ENCODE measurements at places on chromosomes 11 and 22.

- no peak for DNase-seq
Measured at GRCh38 chr11:130330101-130330684, 15.5 kb upstream of the ZBTB44 start.

DNA sequence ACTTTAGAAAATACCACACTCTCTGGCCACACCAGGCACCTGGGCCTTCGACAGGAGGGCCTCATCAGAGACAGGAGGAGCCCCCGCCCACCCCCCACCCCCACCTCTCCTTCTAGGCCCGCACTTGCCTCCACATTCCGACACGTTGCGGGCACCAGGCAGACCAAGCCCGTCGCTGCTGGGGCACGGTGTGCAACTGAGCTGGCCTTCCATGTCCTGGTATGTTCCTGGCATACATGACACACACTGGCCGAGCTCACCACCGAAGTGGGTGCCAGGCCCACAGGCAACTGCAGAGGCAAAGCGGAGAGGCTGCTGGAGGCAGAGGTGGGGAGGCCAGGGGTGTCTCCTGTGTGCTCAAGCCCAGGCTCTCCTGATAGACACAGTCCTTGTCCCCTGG is 27.0 kb upstream of the TTLL12 start:
- DNase-seq, result no peak

DNA sequence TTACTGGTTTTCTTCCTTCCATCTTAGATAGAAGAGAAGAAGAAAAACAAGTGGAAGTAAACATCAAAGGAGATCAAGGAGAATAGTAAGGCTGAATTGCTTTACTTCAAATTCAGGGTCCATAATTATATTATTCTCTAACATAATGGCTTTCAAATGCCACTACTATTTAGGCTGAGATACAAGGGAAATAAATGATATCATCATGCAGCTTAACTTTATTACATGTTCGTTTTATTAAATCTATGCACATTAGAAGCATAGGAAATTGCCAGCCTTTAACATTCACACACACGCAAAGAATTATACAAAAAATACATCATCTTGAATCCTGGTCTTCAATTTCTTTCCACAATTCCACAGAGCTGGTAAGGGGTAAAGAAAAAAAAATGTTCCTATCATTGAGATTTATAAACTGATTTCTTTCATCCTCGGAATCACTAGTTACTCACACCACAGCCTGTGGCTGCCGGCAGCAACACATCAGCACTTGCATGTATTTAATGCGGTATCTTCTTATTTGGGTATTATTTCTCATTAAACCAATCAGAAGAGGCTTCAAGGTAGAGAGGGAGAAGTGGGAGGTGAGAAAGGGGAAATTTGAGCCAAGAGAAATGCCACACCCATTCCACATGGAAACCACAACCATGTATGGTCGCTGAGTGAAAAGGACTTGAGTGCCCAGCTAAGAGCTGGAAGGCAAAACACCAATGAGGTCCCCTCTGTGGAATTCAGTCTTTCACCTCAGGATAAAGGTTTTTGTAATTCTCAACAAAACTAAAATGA is 26.3 kb downstream of the SYTL2 start:
- DNase-seq, result no peak

- DNase-seq, result no peak
Measured at GRCh38 chr11:134642206-134642605, 230.2 kb upstream of the B3GAT1 start.

DNA sequence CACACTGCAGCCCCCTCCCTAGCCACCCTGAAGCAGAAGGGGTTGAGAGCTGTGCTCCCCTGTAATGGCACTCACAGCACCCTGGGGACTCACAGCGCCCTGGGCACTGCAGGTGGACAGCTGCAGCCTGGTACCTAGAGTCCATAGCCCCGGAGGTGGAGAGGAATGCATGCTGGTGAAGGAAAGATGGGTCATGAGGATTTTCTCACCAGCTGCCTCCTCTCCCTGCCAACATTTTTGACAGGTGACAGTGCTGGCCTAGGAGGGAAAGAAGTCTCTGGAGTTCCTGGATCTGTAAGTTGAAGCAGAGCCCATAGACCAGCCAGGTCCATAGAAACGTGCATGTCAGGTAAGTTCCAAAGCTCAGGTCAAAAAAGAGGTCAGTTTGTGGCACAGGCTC is 330.5 kb downstream of the TENM4 start:
- DNase-seq, result no peak

DNA sequence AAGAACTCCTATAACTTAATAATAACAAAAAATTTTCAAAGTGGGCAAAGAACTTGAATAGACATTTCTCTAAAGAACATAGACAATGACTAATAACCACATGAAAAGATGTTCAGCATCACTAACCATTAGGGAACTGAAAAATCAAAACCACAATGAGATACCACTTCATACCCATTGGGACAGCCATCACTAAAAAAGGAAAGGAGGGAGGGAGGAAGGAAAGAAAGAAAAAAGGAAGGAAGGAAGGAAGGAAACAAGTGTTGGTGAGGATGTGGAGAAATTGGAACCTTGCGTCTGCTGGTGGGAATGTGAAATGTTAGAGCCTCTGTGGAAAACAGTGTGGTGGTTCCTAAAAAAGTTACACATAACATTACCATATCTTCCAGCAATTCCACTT is 55.8 kb downstream of the MS4A13 start:
- peak; percentile 61 for DNase-seq

DNA sequence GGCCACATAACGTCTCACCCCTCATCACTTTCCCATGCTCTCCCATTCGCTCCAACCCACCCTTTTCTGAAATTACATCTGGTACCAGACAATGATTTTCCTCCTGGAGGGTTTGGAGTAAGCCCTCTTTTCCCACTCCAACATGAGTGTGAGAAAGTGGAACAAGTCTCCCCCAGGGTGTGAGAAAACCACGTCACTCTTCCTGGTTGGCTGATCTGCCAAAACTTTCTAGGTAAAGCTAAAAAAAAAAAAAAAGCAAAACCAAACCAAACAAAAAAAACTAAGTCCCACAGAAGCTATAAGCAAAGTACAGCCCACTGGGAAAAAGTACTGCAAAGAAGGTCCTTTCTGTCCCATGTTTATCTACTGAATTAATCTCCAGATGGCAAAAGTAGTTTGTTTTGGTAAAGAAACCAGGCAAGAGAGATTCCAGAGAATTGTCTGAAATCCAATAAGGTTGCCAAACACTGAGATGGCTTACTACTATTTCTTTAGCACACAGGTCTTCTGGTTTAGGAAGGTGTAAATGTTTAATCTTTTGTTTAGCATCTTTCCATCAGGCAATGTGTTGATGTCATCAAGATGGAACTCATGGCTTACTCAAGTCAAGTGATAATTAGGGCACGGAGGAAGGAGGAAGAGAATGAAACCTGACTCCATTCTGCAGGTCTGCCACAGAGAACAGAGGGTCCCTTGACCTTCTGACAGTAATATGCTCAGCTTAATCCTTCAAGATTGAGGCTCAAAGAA is 395.6 kb downstream of the LARGE1 start:
- DNase-seq, result no peak

DNA sequence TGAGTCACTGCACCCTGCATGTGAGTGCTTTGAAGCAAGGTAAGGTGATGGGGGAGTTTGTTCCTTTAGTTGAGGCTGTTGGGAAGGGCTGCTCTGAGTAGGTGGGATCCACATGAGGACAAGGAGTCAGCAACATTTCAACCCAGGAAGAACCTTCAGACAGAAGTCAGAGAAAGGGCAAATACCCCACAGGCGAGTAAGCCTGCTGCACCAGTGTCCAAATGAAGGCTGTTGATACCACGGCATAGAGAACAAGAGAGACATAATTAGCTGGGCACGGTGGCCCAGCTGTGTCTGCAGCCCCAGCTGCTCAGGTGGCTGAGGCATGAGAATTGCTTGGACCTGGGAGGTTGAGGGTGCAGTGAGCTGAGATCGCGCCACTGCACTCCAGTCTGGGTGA is 54.3 kb upstream of the CLMP start:
- DNase-seq, result no peak

Measured in naive B cell (primary cell).